ENCODE measurements at places on chromosomes 11 and 22.

DNA sequence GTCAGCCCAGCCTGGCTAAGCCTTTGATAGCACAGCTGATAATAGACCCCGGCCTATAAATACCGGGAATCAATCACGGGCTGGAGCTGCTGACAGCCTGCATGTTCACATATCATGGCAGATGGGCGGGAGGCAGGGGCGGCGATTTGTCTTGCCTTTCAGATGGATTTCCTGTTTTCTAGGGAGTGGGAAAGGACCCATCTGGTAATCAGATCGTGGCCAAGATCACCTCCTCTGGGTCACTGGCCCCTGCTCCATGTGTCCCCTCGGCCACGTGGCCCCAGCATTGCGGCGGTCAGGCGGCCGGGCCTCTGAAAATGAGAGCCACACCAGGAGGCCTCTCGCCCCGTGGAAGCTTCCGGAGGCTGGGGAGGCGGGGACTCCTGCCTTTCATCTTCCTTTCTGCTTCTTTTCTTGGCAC, 36.6 kb downstream of the SMIM38 start:
- no peak for DNase-seq

DNA sequence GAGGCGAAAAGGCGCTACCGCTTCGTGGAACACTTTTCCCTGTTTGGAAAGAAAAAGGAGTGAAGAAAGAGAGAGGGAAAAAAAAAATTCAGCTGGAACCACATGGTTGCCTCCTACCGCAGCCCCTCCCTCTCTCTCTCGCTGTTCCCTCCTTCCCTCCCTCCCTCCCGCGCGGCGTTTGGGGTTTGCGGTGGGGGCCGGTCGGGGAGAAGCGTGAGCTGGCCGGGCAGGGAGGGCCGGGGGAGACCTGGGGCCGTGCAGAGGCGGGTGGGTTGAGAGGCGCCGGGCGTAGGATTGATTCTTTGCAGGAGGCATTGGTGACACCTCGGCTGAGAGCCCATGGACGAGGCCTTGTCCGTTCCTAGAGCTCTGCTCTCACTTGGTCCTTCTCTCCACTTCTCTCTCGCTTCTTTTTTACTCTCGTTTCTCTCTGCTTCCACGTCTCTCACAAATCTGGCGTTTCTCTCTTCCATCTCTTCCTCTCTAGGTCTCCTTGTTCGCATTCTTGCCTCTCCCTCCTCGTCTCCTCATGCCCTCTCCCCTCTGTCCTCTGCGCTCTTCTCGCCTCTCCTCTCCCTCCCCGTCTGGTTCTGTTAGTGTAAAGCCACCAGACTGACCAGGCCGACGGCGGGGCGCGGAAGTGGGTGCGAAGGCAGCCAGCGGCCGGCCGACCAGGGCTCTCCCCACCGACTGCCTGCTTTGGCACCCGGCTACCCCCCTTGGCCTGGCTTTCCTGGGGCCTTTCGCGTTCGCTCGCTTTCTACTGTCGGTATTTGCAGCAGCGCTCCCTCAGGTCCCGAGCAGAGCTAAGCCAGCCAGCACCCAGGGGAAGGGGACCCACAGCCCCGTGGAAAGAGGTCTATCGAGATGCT, at the start of gene CLMP:
TSS of gene CLMP (minus strand) at position 61 of the 872 bp plus-strand sequence. CDS start 308 bp downstream, outside the sequence.
- DNase-seq, result peak; percentile 72

DNA sequence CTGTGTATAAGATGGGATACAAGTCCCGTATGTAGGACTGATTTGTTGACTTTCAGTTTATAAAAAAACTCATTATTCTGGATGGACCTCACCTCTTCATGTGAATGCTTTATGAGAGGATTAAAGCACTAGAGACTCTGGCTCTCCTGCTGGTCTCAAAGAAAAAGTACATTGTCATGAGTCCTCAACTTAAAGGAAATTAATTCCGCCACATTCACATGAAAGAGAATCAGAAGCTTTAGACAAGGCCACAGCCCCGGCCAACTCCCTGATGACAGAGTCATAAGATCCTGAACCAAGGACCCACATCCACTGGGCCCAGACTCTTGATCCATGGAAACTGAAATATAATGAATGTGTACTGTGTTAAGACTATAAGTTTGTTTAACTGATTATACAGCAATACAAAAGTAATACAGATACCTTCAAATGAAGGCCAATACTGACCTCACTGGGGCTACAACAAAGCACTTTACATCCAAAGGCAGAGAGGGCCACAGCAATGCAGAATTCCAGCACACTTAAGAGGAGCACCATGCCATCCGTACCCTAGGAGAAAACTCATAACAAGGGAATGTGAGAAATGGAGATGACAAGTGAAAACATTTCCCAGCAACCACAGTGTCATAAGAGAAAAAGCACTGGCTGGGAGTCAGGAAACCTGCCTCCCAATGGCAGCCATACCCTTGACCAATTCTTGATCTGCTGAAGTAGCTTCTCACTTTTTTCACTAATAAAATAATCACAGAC, 25.4 kb upstream of the MS4A6A start:
- no peak for DNase-seq

GRCh38 chr11:9678576-9678975, 14.7 kb downstream of the SWAP70 start:
- no peak for DNase-seq

GRCh38 chr11:93869830-93870229, 19.4 kb upstream of the VSTM5 start:
- no peak for DNase-seq

DNA sequence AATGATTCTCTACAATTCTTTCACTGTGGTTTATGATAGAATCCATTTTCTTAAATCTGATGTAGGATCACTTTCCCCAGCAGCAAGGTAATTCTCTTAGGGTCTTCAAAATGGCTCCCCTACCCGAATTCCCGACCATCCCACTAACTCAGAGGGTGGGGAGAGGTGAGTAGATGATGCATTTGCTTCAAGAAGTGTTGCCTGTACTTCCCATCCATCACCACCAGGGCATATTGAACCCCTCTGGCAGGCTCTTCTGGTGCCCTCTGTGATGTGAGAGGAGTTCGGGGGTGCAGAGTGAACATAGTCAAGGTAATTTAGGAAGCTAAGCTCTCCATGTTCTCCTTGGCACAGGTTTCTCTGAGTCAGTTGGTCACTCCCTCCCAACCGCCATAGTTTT, 52.3 kb downstream of the ZNRF3 start:
- DNase-seq, result no peak

DNA sequence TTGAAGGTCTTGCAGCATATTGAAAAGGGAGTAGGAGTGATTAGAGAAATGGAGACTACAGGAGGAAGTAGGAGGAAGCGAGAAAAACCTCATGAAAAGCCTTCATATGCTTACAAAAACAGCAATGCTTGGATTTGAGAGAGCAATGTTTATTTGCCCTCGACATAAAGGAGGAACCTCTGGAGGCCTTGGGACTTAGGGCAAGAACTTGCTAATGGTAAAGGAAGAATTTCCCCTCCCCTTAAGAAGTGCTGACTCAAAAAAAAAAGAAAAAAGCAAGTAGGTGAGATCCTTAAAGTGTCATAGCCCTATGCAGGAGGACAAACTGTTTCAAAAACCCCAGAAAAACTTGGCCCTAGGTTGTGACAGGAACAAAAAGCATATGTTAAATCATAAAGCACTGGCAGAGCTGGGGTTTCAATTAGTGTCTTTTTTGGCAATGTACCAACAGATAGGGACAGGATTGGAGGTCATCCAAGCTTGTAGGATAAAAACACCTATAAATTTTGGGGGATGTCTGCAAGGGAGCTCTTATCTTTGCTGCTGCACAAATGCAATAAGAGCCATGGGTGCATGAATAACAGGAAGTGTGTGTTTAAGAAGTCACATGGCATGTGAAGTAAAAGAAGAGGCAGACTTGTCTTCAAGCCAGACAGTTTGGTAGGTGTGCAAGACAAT, 4.9 kb downstream of the GLYAT start:
- DNase-seq, result no peak

DNA sequence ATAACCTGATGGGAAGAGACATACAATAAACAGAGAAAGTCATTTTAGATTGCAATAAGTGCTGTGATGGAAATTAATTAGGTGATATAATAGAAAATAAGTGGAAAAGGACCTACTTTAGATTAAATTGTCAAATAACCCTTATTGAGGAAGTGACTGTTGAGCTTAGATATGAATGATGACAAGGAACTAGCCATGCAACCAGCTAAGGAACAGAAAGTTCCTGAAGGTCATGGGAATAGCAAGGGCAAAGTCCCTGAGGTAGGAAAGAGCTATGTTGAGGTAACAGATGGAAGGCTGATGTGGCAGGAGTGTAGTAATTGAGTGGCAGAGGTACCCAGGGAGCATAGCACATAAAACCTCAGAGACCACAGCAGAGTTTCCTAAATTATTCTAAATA, 135.2 kb downstream of the WNT11 start:
- no peak for DNase-seq

DNA sequence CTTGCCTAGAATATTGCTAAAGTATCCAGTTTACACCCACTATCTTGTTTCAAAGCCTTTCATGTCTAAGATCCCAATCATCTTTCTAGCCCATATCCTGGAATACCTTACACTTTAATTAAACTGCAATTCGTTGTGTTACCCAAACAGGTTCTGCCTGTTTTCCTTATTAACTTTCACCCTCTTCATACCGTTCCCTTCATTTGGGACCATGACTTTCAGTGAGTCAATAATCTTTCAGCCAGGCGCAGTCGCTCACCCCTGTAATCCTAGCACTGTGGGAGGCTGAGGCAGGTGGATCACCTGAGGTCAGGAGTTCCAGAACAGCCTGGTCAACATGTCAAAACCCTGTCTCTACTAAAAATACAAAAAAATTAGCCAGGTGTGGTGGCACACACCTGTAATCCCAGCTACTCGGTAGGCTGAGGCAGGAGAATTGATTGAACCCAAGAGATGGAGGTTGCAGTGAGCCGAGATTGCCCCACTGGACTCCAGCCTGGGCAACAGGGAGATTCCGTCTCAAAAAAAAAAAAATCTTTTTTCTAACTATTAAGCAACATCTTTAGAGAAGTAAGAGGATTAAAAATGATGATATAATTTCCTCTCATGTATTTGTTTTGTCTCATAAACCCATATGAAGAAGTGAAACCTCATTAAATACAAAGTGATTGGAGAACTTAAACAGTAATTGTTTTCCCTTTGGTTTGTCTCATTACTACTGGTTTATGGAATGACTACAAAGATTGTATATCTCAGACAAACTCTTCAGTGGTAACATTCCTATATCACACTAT, 20.7 kb downstream of the DMC1 start:
- peak; percentile 17 for DNase-seq

GRCh38 chr11:15153231-15153630, 38.5 kb downstream of the INSC start:
- no peak for DNase-seq
